ENCODE measurements at places on chromosomes 12 and 14.

DNA sequence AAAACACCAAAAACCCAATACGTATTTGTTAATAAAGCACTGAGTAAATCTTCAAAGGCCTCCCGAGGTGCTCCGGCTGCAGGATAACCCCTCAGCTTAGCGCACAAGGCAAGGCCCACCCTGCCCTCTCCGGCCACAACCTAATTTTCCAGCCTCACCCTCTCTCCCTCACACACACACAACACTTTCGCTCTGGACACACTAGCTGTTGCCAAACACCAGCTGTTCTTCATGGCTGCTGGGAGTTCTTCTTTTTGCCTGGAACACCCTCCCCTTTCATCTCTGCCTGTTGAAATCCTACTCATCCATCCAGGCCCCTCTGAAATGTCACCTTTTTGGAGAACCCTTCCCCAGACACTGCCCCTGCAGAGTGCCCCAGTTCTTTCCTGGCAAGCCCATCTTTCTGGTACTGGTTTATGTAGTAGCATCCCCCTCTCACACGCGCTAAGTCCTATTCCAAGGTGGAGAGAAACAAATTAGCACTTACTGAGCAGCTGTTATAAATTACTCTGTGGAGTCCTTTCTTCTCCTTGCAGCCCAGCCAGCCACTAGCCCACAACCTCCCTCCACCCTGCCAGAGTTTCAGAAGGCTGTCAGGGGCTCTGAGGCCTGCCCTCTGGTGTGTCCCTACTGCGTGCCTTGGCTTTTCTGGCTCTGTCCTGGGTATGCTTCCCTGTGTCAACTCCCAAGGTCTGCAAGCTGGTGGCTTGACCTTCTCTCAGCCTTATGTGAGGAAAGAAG, 805 bp upstream of the CRACR2A start:
- DNase-seq, result no peak

- no peak for DNase-seq
Measured at GRCh38 chr14:94942601-94943000, 172.7 kb upstream of the GSC start.

DNA sequence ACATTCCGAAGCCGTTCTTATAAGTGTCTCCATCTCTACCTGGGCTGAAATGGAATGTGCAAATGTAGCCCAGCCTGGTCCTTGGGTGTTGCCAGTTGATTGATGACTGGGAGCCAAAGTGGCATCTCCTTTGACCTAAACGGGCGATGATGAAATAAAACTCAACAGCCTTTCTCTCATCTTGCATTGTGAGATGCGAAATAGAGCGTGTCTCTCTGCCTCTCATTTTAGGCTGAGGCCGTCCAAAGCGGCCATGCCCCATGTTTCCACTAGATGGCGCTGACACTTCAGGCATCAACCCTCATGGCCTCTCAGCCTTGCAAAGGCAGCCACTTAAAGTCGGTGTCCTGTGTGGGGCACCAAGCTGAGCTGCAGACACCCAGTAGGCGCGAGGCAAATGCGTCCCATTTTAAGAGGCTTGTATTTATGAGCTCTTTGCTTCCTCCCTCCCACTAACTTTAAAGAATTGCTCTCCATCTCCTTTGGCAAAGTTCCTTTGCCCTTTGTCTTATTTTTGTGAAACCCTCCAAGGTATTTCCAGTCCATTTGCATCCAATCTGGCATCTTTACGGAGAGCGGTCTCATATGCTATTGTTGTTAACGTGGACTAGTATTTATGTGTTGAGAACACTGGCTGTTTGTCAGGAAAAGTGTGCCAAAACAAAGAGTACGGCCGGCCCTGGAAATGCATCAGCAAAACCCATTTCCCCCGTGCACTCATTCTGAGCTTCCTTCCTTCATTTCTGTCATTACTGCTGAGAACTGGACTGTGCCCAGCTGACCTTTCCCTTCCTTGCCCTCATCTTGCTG, 25.0 kb downstream of the GPRC5A start:
- peak; percentile 74 for DNase-seq

DNA sequence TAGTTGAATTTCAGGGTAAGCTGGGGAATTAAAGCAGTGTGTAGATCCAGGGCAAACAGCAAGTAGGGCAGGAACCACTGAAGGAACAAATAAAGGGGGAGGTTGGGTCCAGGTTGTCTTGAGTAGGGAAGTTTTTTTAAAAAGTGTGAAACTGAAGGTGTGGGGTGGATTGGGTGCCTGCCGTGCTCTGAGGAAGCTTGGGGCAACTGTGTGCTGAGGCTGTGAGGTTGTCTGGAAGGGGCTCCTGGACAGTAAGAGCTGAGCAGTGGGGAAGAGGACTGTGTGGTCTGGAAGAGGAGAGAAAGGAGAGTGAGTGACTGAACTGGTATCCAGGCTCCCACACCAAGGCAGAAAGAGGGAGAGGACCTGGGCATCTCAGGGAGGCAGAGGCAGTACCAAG, 10.9 kb upstream of the GPR162 start:
- no peak for DNase-seq

GRCh38 chr12:54683398-54683797, 35.2 kb upstream of the DCD start:
- DNase-seq, result no peak

GRCh38 chr12:51171884-51172514, 936 bp downstream of the TFCP2 start:
- DNase-seq, result no peak

DNA sequence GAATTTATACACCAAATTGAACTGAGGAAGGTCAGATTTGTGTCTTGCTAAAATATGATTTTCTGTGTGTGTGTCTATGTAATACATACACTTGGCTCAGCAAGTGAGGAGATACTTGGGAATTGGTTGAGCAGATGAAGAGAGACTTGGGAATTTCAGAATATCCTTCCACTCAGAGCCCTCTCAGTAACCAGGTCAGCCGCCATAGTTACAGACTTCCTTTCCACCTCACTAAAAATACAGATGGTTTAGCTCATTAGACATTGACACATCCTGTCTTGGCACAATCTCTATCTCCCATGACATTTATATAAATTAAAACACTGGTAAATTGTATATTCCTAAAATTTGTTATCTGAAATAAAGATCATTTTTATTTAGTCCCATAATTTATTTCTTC, 15.9 kb downstream of the PIK3C2G start:
- no peak for DNase-seq

DNA sequence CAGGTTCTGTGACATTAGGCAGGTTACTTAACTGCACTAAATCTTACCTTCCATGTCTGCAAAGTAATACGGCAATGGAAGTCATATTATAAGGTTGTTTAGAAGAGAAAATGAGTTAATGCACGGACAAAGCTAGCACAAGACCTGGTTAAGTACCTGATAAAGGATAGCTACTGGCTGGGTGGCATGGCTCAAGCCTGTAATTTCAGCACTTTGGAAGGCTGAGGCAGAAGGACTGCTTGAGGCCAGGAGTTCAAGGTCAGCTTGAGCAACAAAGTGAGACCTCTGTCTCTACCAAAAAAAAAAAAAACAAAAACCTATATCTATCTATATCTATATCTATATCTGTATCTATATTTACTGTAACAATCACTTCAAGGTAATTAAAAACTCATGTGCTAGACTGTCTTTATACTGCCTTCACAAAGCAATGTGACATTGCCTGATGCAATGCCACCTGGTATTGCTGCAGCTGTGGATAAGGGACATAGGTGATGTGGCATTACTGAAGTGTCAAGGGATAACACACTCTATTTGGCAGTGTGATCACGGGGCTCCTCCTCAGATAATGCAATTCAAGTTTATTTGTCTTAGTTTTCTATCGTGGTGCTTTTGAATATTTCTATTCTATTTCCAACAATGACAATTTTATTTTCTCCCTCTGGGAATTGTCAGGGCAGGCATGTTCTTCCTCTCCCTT, 107.1 kb downstream of the PAX9 start:
- DNase-seq, result no peak

DNA sequence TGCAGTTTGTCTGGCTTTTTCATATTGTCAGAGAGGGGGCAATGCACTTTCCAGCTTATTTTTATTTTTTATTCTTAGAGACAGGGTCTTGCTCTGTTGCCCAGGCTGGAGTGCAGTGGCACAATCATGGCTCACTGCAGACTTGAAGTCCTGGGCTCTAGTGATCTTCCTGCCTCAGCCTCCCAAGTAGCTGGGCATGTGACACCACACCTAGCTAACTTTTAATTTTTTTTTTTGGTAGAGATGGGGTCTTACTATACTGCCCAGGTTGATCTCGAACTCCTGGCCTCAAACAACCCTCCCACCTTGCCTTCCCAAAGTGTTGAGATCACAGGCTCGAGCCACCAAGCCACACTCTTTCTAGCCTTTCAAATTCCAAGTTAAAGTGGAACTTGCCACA, 3.9 kb upstream of the A2ML1 start:
- no peak for DNase-seq

GRCh38 chr12:2912216-2912575, 21.5 kb downstream of the TULP3 start:
- DNase-seq, result no peak

- DNase-seq, result no peak
Measured at GRCh38 chr14:85142982-85143381, 387.0 kb upstream of the FLRT2 start.

DNA sequence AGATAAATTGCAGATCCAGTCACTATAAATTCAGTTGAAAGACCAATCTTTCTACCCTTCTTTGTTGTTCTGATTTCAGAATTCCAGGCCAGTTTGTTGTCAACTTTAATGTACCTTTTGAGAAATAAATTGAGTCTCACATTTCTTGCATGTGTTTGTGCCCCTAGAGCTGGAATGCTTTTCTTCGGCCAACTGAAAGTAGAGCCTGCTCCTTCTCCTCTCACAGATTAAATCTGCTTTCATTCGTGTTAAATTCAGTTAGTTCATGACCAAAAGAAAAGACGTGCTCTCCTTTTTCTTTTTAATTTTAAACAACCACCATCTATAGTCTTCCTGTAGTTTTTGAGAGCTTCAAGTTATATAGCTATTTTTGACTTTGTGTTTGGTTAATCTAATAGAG, 22.9 kb downstream of the SOCS2 start:
- no peak for DNase-seq

- DNase-seq, result no peak
Measured at GRCh38 chr12:108414021-108414420, 74.9 kb upstream of the CMKLR1 start.

GRCh38 chr12:114193474-114193873, 212.5 kb downstream of the TBX5 start:
- no peak for DNase-seq

DNA sequence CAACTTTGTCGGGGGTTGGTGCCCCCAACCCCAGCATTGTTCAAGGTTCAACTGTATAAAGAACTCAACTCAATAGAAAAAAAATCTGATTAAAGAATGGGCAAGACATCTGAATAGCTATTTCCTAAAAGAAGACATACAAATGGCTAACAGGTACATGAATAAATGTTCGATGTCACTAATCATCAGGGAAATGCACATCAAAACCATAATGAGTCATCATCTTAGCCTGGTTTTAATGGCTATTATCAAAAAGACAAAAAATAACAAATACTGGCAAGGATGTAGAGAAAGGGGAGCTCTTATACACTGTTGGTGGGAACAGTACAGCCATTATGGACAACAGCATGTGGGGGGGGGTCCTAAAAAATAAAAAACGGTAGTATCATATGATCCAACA, 28.7 kb downstream of the NPAS3 start:
- no peak for DNase-seq

GRCh38 chr12:108850854-108851573, 6.4 kb downstream of the SSH1 start:
- DNase-seq, result no peak

DNA sequence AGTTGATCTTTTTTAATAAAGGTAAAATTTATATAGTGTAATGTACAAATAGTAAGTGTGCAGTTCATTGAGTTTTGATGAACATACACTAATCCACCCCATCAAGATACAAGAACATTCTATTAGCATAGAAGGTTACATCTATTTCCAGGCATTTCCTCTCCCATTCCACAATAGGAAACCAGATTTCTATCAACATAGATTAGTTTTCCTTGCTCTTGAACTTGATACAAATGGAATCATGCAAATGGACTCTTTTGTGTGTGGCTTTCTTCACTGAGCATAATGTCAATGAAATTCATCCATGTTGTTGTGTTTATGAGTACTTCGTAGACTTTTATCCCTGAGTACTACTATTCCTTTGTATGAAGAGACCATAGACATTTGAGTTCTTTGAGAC, 10.8 kb downstream of the STYX start:
- DNase-seq, result no peak

GRCh38 chr12:27340971-27341370, 8.3 kb downstream of the BMAL2 start:
- DNase-seq, result no peak

DNA sequence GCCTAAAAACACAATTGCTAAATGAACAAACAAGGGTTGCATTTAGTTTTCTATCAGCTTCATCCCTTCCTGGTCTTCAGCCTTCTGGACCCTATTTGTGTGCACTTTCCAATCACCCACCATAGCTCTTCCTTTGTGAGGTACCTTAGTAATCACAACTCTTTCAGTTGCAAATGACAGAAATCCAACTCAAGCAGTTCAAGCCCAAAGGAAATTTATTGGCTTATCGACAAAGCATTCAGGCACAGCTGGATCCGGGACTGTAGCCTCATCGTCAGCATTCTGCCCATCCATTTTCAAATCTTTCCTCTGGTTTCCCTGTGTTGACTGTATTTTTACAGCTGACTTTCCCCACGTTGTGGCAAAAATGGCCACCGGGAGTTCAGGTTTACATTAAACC, 148.6 kb upstream of the VASH1 start:
- no peak for DNase-seq

GRCh38 chr12:67086116-67086515, 183.0 kb upstream of the CAND1 start:
- DNase-seq, result no peak

GRCh38 chr14:89117012-89117411, 292.6 kb downstream of the TTC8 start:
- no peak for DNase-seq

DNA sequence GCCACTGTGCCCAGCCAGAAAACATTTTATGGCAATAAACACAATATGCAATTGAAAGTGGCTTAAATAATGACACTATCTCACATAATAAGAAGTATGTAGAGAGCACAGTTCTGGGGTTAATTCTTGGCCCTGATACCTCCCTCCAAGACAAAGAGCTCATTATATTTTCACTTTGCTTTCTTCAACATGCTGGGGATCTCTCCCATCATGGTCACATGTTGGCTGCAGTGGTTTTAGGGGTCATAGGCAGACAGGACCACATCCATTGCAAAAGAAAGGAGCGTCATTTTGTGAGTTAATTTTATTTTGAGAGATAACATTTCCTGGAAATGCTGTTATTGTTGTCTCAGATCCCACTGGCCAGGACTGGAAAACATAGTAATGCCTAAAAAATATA, 8.3 kb upstream of the SLC38A2 start:
- no peak for DNase-seq

DNA sequence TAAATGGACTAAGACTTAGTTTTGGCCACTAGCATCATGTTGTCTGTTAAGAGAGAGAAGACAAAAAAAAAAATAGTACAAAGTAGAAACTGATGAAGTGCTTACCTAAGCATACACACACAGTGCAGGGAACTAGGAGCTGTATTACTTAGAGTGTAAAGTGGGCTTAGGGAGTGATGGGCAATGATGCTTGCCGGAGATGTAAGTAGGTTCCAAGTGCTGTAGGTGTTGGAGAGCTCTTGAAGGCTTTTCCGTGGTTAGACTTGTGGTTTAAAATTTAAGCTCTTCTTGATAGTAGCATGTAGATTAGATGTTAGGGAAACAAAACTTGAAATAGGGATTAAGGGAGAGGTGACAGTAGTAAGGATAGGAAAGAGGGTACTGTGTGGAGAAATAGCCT, 34.7 kb downstream of the MIA2 start:
- DNase-seq, result no peak
